ENCODE measurements at places on chromosomes 1 and 21.
A peak's percentile ranks its signal among the peaks of the same experiment; 100 is the strongest.

- DNase-seq, result no peak
These were observed 268.4 kb upstream of the USP24 start for GRCh38 chr1:55483523-55483922.

DNA sequence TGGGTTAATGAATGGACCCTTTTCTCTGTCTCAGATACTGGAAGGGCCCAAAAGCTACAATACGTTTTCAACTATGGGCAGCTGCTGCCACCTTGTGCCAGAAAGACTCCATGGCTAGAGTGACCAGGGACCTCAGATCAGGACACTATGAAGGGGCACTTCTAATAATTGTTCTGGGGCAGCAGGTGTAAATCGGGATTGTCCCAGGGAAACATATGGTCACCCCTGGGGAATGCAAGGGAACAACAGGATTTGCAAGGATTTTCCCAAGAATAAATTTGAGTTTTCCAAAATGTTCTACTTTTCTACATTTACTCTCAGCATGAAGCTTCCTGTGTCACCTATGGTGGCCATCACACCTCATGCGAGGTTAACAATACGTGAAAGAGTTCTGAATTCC is 12.0 kb upstream of the FCAMR start:
- DNase-seq, result peak; percentile 57

DNA sequence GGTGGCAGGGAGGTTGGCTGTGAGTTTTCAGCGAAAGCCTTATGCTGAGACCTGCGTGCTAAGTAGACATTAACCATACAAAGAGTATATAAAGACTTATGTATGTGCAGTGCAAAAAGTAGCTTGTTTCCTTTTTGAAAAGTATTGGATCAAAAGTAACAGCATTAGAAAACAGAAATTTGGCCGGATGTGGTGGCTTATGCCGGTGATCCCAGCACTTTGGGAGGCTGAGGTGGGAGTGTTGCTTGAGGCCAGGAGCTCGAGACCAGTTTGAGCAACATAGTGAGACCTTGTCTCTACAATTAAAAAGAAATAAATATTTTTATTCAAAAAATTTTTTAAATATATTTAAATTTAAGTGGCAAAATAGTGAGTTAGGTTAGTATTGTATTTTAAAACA is 2.2 kb downstream of the RPAP2 start:
- no peak for DNase-seq

GRCh38 chr1:93661829-93662474 is 19.7 kb downstream of the BCAR3 start:
- no peak for DNase-seq
